ENCODE measurements at places on chromosomes 16 and 17.

DNA sequence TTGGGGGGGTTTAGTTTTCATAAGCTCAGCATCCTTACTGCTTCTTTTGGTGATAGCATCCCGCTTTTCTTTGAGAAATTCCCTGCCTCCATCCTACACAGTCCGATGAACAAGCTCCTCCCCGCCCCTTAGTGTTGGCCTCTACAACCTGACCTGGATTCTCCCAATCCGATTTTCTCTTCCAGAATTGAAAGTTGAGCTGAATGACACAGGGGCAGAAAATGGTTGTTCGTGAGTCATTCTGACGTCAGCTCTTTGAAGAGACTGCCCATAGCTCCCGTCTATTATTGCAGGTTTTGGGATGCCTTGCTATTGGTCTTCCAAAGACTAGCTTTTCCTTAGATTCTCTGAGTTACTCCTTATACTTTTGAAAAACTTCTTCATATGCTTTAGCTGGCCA, 279.7 kb downstream of the SLC39A11 start:
- DNase-seq: no peak

GRCh38 chr17:43418441-43419374, 19.9 kb downstream of the ARL4D start:
- no peak for DNase-seq

- DNase-seq: no peak
These were observed 4.8 kb downstream of the PLEKHH3 start for GRCh38 chr17:42672038-42672437.

DNA sequence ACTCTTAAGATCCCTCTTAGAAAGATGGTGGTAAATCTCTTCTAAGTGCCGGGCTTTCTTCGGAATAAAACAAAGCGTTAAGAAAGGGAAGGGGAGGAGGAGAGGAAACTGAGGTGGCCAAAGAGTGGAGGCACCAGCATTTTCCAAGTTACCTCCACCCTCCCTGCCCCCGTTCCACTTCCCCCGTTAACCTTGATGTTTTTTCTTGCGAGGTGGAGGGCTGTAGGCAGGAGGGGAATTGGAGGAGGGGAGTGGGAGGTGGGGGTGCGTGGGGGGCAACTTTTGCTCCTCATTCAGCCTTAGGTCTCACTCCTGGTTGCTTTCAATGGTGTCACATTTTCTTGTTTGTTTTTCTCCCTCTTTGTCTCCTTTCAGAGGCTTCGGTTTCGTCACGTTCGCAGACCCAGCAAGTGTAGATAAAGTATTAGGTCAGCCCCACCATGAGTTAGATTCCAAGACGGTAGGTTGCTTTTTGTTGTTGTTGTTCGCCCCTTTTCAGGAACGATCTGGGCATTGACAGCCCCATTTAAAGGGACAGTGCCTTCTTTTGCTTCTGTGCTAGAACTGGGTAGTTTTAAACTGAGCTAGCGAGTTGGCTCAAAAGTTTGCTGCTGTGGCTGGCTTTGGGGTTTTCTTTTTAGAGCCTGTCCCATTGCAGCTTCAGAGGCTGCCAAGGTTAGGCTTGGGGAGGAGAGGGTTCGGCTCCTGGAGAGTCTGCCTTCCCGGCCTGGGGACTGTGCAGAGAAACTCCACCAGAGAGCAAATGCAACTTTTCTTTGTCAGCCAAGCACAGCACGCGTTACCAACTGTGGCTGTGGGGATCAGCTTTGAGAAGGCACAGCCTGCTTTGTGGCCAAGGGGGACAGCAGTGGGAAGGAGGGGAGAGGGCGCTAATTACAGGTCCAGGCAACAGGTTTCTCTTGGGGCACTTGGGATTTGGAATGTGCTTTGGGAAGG, 1.9 kb downstream of the MSI2 start:
- DNase-seq: no peak

DNA sequence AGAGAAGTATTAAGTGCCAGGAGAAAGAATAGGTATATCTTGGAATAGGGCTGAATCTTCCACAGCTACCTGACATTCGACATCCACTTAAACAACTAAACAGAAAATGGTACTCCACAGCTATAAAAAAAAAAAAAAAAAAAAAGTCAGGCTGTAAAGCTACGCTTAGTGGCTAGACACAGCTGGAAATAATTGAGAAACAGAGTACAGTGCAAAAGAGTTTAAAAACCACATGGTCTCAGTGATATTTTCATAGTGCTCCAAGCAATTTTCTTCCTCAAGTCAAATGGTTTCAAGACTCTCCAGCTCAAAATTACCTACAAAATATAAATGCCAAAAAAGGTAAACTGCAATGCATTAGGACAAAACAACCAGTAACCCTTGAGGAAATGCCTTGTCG, 607.1 kb downstream of the KCNJ2 start:
- DNase-seq: no peak

- no peak for DNase-seq
These were observed 3.9 kb upstream of the ARHGAP17 start for GRCh38 chr16:25018972-25019617.

DNA sequence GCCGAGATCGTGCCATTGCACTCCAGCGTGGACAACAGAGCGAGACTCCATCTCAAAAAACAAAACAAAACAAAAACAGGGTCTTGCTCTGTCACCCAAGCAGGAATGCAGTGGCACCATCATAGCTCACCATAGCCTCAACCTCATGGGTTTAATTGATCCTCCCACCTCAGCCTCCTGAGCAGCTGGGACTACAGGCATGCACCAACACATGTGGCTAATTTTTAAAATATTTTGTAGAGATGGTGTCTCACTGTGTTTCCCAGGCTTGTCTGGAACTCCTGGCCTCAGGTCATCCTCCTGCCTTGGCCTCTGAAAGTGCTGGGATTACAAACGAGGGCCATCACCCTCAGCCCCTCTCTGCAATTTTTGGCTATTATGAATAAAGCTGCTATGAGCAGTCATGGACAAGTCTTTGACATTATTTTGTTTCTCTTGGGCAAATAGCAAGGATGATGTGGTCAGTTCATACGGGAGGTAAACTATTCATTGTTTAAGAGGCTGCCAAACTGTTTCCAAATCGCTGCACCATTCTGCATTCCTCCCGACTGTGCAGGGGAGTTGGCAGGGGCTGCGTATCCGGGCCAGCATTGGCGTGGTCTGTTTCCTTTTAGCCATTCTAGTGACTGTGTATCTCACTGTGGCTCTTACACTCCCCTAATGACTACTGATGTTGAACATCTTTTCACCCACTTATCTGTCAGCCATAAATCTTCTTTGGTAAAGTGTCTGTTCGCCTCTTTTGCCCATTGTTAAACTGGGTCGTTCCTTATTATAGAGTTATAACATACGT, 21.1 kb downstream of the EIF4A3 start:
- no peak for DNase-seq

DNA sequence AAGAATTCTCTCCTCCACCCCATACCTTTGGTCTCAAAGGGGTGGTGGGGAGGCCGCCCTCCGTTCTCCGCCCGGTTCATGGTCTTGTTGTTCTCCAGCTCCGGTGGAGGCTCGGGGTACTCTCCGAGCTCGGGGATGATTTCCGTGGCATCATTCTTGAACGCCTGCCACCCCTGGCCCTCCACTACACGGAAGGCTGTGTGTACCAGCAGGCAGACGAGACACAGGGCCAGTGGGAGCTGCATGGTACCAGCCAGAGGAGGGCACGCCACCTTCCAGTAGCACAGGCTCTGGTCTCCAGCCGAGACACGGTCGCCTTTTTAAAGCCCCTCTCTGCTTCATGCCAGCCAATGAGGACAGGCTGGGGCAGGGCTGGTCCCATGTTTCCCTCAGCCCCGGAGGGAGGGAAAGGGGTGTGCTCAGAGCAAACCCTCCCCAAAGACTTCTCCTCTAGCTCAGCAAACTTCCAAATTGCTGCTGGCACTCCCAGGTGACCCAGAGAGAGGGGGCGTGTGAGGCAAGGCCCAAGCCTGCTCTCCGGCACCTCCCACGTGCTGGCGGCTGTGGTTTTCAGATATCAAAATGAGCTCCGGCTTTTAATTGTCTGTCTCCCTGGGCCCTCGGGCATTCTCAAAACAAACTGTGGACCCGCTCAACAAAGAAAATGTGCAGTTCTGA, at the start of gene SOST:
Gene SOST, minus strand, starts transcription at position 295 of the 678 bp plus-strand sequence. Its CDS starts 50 bp downstream, at position 245.
- no peak for DNase-seq

GRCh38 chr16:46772463-46772862, 24.3 kb upstream of the MYLK3 start:
- DNase-seq: no peak

GRCh38 chr17:67365738-67366192, 612 bp downstream of the PSMD12 start:
- no peak for DNase-seq

- DNase-seq: no peak
These were observed 86.5 kb downstream of the ABCA8 start for GRCh38 chr17:68868708-68869107.

DNA sequence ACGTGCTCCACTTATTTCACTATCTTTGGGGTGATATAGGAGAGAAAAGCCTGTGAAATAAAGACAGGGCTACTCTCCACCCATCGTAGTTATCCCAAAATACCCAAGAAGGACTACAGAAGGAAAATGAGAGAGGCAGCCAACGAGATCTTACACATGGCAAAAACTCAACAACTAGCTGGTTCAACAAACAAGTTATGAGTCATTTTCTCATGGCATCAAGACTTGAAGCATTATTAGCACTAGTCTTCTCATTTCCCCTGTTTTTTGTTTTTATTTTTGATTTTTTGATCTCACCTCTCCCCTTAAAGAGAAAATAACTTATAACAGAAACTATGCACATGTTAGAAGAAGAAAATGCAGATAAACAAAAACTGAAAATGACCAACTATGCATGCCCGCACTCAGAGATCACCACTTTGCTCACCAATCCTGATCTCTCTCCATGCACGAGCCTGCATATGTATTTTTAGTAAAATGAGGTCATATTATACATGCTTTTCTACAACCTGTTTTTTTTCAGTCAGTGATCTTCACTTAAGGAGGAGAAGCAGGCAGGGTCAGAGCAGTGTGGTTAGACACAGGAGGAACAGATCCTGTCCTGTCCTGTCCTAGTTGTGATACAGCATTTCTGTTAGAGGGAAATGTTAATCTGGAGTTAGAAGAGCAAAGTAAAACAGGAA, 22.8 kb downstream of the FAM117A start:
- no peak for DNase-seq

GRCh38 chr17:78748048-78748729, 33.9 kb downstream of the CYTH1 start:
- no peak for DNase-seq

GRCh38 chr17:63927464-63928171, 4.5 kb downstream of the CD79B start:
- DNase-seq: no peak

DNA sequence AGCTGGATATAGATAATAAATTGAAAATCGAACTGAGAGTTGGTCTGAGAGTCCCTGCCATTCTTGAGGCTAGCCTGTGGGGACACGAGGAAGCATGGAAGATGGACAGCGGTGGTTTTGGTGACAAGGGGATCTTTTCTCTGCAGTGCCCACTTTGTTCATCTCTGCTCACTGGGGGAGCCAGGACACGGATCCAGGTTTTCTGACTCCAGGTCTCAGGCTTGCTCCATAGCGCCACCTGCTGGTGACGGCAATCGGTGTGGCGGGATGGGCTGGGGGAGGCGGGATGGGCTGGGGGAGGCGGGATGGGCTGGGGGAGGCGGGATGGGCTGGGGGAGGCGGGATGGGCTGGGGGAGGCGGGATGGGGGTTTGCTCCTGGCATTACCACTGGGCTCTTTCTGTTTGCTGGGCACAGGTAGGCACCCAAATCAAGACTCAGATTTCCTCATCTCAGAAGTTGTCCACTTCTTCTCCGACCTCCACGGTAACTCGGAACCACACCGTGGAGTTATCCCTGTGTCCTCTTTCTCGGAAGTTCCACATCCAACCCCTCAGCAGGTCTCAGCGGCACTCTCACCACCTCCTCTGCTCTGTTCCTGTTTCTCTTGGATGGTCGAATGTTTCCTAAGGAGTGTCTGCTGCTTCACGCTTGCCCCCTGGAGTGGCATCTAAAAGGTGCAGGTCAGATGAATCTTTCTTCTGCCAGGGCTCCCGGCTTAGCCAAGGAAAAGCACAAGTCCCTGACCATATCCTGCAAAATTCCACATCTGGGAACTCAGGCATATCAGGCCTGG, 142.4 kb downstream of the CYLD start:
- DNase-seq: peak; percentile 10

GRCh38 chr16:89709716-89710432, 8.4 kb upstream of the SPATA2L start:
- DNase-seq: no peak

GRCh38 chr17:65434251-65434650, 127.2 kb downstream of the AXIN2 start:
- DNase-seq: no peak

GRCh38 chr16:10897134-10897533, 20.1 kb downstream of the CIITA start:
- no peak for DNase-seq

DNA sequence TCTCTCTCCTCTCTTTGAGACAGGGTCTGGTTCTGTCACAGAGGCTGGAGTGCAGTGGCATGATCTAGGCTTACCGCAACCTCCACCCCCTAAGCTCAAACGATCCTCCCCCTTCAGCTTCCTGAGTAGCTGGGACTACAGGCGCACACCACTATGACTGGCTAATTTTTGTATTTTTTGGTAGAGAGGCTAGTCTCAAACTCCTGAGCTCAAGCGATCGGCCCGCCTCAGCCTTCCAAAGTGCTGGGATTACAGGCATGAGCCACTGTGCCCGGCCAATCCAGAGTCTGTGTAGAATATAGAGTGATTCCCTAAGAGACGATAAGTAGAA, 65.8 kb upstream of the RPH3AL start:
- DNase-seq: peak; percentile 28

DNA sequence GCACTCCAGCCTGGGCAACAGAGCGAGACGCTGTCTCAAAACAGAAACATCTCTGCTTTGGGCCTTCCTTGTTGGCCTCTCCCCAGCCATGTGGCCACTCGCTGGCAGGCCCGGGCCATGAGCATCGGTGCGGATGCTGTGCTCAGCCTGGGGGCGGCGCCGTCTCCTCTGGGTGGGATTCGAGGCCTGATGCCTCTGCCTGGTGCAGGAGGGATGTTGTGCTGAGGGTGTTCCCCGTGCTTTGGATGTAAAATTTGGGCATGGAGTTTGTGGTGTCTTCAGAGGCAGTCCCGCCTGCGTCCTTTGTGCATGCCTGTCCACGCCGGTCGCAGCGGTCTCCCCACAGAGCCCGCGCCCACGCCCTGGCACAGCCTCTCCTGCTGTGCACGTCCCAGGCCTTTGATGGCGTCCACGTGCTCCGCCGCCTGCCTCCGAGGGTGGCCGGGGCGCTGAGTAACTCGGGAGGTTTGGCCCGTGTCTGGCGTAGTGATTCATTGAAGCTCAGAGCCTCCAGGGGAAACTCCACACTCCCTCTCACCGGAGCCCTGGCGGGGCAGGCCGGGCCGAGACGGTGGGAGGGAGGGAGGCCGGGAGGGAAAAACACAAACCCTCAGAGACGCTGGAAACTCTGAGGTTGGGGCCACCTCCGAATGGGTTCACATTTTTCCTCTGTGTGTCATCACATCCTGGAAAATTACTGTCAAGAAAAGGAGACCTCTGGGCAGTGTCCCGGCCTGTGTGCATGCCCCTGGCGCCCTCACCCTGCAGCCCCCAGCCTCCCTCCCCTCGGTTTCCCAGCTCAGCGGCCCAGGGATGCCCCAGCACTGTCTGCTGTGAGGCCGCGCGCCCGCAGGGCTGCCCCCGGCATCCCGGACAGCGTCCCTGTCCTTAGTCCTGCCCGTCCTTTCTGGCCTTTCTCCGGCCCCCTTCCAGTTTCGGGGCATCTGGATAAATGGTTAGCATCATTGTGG, 19.0 kb downstream of the CENPX start:
- no peak for DNase-seq

- DNase-seq: no peak
These were observed 1.5 kb downstream of the ZNF747 start for GRCh38 chr16:30533146-30533522.
